ENCODE measurements at places on chromosomes 7 and 10.

DNA sequence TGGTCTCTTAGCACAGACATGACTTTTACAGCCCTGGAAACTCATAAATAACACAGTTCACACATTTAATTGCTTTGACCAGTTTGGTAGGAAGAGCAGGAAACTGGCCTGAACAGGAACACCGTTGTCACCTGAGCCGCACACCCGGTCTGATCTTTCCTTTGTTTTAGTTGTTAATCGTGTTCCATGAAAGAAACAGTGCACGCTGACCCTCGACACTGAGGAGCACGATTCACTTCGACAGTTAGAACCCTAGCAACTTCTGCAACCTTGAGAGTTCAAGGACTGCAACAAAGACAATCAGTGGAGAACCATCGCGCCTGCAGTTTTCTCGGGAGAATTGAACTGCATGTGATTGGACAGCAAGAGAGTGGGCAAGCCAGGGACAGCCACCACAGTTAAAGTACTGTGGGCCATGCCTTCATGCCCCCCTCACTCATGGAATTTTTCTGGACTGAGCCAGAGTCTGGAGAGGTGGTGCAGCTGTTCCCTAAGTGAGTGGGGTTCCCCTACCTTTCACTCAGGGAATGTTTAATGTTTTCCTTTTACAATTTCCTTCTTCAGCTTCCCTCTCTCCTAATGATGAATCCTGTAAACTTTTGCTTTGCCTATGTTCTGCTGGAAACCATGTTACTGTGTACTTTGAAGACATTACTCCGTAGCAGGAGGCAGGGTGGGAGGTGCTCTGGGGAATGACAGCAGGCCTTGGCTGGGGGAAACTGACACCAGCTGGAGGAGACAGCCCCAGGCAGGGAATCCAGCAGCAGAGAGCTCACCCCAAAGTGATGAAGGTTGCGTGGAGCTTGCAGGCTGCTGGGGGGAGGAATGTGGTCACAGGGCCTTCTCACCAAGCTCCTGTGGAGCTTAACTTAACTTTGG, 198.7 kb downstream of the ZNF438 start:
- DNase-seq, result no peak

- no peak for DNase-seq
Observed at GRCh38 chr7:40822861-40823260, 688.1 kb downstream of the SUGCT start.

GRCh38 chr7:141562036-141562435, 10.8 kb downstream of the AGK start:
- DNase-seq, result no peak

GRCh38 chr10:29850371-29850770, 209.0 kb downstream of the JCAD start:
- DNase-seq, result no peak

DNA sequence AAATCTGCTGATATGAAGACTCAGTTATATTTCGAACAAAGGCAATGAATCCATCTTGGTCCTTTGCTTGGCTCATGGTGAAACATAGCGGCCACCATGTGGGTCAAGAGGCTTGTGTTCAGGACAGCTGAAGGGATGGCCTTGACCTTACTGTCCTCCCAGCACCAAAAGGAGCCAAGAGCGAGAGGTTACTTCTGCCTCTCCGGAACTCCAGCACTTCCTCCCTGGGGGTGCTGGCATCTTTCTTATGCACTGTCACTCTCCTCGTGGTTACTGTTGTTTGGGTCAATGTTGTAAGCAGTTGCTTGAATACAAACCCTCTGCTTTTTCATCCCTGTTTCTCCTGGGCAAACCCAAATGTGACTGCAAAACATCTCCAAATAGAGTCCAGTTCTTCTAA, 100.6 kb downstream of the RBM20 start:
- no peak for DNase-seq

- DNase-seq, result no peak
Observed at GRCh38 chr10:86363833-86364490, 2.6 kb downstream of the GRID1 start.

DNA sequence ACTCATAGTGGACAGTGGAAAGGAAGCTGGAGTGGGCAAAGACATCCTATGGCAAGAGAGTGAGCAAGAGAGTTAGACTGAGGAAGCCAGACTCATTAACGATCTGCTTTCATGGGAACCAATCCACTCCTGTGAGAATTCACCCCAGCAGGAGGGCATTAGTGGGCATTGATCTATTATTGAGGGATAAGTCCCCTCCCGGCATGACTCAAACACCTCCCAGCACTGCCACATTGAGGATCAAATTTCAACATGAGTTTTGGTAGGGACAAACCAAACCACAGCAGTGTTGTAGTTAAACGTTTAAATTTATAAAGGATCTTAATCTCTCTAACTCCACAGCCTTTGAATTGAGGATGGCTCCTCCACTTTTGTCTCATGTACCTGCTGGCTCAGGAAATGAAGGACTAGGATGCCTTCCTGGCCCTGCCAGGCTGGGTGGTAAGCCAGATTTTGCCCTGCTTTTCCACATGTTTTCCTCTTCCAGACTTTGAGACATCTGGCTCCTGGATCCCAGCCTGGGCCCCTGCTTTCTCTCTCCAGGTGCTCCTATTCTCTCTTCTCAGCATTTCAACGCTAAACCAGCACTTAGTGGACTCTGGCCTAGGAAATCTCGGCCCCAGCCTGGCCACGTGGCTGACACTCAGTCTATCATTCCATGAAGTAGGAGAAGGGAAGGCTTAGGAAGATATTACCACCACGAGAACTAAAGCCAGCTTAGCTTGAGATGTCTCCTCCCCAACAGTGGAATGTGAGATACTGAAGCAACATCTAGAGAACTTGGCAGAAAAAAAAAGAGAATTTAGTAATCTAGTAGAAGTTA, 96.5 kb upstream of the PIP4K2A start:
- no peak for DNase-seq

- DNase-seq, result no peak
Observed at GRCh38 chr10:53395449-53395848, 622.9 kb upstream of the MBL2 start.

- DNase-seq, result no peak
Observed at GRCh38 chr7:13800694-13801448, 188.6 kb downstream of the ETV1 start.

GRCh38 chr7:69911337-69911736, 313.1 kb downstream of the AUTS2 start:
- DNase-seq, result no peak

DNA sequence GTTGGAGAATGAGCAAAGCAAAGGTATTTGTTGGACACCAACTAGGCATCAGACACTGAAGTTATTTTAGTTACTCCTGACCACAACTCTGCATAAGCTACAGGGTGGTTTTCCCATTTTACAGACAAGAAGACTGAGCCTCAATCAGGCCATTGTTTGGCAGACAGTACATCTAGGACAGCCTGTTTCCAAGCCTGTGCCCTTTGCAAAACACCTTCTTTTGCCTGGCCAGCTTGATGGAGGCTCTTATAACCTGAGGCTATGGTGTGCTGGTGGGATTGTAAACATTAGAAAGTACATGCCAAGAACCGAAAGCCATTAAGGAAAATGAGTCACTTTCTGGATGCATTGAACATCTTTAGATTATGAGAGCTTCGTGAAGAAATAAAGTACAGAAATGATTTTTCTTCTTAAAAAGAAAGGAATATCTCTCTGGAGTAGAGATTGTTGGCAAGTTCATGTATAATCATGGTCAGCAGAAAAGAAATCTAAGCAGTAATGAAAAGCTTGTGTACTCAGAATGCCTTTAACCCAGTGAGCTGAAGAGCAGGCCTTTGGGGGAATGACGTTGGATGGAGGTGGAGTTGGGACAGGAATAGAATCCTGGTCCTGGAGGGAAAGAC, 140.6 kb downstream of the KIAA1217 start:
- DNase-seq, result no peak

- DNase-seq, result no peak
Observed at GRCh38 chr7:106196460-106197021, 84.4 kb upstream of the SYPL1 start.

- DNase-seq, result no peak
Observed at GRCh38 chr7:45225311-45225947, 67.8 kb downstream of the RAMP3 start.
